ENCODE measurements at places on chromosomes 1 and 21.

DNA sequence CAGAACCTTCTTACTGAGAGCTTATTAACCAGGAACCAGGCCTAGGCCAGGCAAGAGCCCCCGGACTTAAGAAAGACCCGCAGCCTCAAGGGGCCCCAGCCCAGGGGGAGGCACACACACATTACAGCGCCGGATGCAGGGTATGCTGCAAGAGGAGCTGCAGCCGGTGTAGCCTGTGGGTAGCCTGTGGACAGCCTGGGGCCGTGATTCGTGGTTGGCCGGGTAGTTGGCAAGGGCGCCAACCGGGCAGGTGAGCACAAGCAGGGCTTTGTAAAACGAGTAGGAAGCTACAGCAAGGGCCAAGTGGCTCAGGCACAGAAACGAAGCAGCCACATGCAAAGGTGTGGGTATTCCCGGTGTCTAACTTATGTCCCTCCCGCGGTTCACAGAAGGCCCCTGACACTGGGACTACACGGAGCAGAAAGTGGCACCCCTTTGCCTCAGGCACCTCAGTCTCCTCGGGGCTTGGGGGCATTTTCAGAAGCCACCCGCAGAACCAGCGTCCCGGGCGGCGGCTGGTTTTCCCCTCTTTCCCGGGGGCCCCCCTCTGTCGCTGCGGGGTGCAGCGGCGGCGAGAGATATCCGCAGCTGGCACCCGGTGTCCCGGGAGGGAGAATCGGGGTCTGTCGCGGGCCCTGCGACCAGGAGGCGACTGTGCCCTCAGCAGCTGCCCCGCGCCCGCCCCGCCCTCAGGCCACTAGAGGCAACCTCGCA, 40.8 kb downstream of the KIAA1614 start:
- no peak for DNase-seq

- DNase-seq, result peak; percentile 35
These were observed 27.8 kb upstream of the SUMO3 start for GRCh38 chr21:44845418-44846223.

DNA sequence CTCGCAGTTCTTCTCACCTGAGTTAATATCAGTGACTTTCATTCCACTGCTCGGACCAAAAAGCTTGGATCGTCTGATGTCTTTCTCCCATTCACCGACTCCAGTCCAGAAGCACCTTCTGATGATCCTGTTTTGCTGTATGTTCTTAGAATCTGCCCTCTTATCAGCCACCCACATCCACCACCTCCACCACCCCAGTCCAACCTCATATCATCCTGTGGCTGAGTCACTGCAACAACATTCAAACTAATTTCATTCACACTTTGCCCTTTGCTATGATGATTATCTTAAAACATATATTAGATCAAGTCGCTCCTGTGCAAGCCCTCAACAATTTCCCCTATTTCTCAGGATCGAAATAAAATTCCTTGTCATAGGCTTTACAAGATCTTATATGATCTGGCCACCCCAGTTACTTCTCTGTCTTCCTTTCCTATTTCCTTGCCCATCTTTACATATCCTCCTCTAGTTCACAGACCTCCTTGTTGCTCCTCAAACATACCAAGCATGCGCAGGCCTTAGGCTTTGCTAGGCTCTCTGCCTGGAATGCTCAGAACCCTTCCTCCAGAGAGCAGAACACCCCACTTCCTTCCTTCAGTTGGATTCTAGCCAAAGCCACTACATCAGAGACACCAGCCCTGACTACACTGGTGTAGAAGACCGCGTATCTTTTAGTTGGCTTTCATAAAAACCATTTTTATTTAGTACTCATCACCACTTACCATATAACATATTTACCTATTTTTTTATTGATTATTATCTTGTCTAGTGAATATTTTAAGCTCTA, 335.7 kb upstream of the GREM2 start:
- DNase-seq, result no peak

- DNase-seq, result no peak
These were observed 37.6 kb downstream of the MCOLN2 start for GRCh38 chr1:84959294-84959693.

DNA sequence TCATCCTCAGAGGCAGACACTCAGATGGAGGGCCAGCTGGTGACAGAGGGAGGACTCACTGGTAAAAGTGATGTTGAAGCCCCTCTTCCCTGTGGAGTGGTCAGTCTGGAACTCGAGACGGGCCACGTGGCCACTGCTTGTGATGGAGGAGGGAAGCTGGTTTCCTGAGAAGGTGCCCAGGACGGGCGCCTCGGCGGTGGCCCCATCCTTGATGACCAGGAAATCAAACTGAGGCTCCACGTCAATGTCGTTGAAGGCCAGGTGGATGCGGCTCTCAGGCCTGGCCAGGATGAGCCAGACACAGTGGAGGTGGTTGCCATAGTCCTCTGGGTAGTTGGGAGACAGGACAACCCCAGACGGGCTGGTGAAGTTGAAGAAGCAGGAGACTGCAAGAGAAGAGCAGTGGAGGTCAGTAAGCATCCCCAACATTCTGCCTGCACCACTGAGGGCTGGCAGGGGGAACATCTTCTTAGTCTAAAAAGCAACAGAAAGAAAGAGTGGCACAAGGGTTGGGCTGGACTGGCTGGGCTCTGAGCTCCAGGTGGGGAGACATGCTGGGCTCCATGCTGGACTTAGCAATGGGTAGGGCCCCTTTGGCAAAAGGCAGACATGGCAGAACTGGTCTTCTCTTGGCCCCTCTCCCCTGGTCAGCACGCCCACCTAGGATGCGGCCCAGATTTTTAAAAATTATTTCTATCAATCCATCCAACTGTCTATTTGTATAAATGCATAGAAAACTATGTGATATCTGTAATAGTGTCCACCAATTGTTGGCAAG, 120.5 kb upstream of the HMGB4 start:
- no peak for DNase-seq

- DNase-seq, result no peak
These were observed 46.9 kb downstream of the SKI start for GRCh38 chr1:2274929-2275475.

GRCh38 chr1:12083766-12084165, 20.7 kb downstream of the TNFRSF8 start:
- DNase-seq, result no peak

GRCh38 chr21:36579898-36580297, 100.0 kb upstream of the CLDN14 start:
- DNase-seq, result no peak

DNA sequence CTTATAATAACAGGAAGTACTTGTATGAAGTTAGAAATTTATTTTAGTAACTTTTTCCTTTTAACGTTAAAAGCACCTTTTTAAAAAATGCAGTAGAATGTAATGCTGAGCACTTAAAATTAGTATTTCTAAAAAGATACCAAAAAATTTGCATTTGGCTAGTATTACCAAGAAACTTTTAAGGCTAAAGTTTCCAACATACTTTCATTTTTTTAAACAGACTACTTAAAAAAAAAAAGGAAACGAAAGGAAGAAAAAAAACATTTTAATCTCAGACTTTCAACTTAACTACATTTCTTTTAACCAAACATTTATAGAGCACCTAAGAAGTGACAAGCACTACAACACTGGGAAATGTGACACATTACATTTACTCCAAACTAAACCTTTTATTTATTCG, 2.8 kb downstream of the ARID4B start:
- no peak for DNase-seq

DNA sequence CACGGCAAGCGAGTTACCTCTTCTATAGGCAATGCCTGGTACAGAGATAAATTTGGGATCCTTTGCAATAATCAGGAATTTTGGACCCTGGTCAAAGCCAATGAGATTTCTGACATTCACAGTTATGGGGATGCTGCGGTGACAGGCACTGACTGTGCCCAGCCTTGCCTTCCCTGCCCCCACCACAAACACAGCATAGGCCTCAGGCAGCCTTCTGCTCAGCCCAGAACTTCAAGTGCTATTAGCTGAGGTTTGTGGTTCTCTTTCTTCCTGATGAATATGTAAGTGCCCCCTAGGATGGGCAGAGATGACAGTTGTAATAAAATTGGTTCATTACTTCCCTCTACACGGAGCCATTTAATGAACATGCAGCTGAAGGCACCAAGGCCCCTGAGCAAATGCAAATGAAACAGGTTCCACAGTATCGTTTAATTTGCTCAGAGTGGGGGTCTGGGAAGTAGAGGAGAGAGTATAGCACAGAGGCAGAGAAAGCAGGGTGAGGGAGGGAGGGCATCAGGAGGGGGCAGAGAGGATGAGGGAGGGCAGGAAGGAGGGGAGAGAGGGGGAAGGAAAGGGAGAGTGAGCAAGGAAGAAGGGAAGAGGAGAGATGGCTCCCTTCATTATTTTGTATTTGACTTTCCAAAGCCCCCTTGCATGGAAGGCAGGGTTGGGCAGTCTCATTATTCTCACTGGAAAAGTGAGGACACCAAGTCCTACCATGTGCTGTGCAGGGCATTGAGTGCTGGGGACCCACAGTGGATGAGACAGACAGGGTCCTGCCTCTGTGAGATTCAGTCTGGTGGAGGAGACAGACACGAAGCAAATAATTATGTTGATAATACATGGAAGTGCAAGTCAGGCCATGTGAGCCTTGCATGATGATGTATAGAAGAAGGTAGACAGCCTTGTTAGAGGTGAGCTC, 513.0 kb downstream of the PTPRU start:
- no peak for DNase-seq

DNA sequence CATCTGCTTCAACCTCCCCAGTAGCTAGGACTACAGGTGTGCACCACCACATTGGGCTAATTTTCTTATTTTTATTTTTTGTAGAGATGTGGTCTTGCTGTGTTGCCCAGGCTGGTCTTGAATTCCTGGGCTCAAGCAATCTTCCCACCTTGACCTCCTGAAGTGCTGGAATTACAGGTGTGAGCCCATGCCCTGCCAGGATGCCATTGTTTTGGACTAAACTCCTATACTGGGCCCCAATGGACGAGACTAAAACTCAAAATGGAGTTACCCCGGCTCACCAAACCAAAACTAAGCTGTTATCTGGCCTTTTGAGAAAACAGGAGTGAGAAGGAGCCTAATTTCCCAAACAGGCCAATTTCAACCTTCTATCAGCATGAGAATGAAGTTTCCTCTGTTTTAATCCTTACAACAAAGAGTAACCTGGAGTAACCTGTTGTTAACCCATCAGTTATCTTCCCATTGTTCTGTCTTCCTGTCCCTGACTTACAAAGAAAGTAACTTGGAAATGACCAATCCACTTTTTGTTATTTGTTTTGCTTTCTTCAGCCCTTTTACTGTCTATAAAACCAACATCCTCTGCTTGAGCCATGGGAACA, 29.6 kb downstream of the DMRTA2 start:
- no peak for DNase-seq

- no peak for DNase-seq
These were observed 64.7 kb upstream of the ANGPTL1 start for GRCh38 chr1:178935610-178936009.

DNA sequence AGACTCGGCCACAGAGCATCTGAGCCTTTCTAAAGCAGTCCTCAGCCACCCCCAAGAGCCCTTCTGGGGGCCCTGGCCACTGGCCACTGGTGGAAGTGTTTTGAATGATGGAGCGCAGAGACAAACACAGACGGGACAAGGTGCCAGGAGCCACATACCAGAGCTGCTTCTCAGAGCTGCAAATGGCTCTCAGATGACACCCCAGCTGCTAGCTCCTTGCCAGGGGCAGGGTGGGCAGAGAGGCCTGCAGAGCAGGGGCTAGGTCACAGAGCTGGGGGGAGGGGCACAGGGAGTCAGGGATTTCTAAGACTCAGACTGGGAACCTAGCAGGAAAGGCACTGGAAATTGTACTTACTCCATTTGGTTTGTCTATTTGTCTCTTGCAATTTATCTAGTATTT, 30.4 kb downstream of the KCNN3 start:
- DNase-seq, result no peak

GRCh38 chr1:36622741-36623648, 140.3 kb upstream of the CSF3R start:
- DNase-seq, result no peak

- no peak for DNase-seq
These were observed 35.4 kb downstream of the ADCY10 start for GRCh38 chr1:167878372-167879160.

- peak; percentile 21 for DNase-seq
These were observed 857 bp downstream of the GPX7 start for GRCh38 chr1:52602856-52603600.

DNA sequence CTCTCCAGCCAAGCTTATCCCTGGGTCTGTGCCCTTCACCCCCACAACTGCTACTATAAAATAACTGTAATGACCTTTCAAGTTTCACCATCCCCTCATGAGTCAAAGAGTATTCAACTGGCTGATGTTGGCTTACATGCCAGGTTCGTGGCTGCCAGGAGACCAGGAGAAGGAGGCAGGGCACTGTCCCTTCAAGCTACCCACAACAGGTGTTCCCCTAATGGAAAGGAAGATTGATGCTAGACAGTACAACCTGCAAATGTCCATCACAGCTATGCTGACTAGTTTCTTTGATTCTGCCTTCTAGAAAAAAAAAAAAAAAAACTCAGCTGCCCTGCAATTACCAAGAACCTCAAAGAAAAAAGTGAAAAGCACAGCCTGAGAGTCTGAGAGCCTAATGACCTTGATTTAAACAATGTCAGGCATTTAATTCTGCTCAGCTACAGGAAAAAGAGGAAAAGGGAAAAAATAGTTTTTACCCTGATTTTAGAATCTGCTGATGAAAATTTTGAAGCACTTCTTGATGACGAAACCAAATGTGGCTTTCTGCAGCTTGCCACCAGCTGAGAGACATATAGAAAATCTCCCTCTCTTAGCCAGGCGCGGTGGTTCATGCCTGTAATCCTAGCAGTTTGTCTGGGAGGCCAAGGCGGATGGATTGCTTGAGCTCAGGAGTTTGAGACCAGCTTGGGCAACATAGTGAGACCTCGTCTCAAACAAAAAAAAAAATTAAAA, 82.7 kb upstream of the ROR1 start:
- DNase-seq, result no peak

DNA sequence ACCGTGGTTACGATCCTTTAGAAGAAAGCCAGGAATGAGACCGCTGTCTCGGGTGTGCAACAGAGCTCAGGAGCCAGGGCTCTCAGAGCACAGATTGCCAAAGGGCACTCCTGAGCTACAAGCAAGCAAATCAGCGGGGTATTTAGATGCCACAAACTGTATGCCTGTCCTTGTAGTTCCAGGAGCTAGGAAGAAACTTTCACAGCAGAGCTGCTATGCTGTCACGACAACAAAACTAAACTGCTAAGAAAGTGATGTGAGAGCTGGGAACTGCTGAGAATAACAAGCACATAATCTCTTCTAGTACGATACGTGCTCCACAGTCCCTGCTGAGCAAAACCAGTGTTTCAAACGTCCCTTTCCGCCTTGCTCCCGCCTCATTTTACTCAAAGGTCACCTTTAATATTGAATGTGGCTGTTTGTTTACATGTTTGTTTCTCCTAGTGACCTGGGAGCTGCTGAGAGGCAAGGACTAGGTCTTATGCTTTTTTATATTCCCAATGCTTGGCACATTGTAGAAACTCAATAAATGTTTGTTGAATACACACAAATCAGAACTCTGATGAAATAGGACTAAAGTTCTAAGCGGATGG, 14.7 kb downstream of the GREM2 start:
- DNase-seq, result no peak

- no peak for DNase-seq
These were observed 161.1 kb downstream of the KCTD3 start for GRCh38 chr1:215728169-215728568.

DNA sequence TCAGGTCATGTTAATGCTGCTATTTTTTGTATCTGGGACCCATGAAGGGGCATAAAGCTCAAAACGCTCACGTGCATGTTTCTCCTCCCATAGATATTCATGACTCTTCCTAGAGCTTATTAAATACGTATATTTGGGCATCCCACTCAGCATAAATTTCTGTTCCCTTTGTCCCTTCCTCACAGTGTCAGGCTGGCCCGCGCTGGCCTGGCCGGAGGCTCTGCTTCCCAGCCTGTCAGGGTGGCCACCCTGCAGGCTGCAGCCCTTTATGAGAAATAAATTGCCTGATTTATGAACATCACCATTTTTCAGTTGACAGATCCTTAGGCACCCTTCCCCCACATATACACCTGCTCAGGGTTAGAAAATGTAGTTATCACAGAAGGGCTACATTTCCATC, 44.0 kb upstream of the NTPCR start:
- DNase-seq, result no peak

All from activated gamma-delta T cell treated with Interleukin-2 at 50 U/mL for 16 hours (primary cell).